AG10803 (cell line): ENCODE measurements at places on chromosomes 3 and 15.
A peak's percentile ranks its signal among the peaks of the same experiment; 100 is the strongest.

GRCh38 chr15:33795070-33795469 is 173.2 kb upstream of the CHRM5 start:
- no peak for DNase-seq

GRCh38 chr3:53069422-53070068 is 23.7 kb upstream of the SFMBT1 start:
- DNase-seq, result no peak

DNA sequence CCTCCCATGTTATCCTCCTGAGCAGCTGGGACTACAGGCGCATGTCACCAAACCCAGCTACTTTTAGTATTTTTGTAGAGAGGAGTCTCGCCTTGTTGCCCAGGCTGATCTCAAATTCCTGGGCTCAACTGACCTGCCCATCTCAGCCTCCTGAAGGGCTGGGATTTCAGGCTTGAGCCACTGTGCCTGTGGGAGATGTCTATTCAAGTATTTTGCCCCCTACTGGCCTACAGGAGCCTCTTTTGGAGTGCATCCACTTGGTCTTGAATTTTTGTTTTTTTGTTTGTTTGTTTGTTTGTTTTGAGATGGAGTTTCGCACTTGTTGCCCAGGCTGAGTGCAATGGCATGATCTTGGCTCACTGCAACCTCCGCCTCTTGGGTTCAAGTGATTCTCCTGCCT is 3.2 kb upstream of the DHX30 start:
- DNase-seq, result no peak

DNA sequence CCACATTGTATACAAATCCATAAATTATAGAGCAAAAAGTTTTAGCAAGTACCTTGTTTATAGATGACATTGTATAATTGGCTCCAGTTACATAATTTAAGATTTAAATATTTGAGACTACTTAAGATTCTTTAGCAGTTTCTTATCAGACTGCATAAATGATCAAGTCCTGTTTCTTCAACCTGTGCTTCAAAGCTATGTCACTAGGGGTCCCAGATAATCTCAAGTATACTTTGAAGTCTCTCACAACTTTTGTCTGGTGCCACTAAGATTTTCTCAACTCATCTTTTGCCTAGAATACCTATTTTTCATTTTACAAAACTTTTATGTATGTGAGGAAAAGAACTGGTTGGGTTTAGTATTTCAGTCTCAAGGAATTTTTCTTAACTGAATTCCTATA is 205.5 kb downstream of the STAG1 start:
- peak; percentile 5 for DNase-seq

GRCh38 chr3:160168246-160168645 is 57.0 kb upstream of the C3orf80 start:
- DNase-seq, result no peak

GRCh38 chr15:72082176-72082575 is 35.8 kb downstream of the MYO9A start:
- DNase-seq, result no peak

DNA sequence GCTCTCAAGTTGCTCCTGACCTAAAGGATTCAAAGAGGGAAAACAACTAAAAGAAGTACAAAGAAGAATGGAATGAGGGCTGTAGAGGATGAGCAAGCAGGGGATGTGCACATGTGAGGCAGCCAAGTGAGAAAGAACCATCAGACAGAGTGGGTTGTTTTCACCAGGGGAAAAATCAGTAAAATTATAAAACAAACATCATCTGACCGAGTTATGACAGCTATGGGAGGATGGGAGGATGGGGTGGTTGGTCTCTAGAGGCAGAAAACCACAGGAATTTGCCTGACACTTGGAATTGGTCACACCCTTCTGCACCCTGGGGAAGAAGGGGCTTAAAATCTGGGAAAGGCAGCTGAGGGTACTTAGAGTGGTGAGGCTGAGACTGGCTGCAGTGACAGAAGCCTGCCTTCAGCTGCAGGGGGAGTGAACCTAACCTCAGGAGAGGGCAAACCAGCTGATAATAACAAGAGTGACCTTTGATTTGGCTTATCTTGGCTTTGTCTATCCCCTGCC is 10.1 kb downstream of the ARHGAP31 start:
- peak; percentile 83 for DNase-seq

- DNase-seq, result no peak
Observed at GRCh38 chr3:51386159-51386851, 1.2 kb downstream of the MANF start.

- DNase-seq, result peak; percentile 28
Observed at GRCh38 chr3:140972833-140973232, 31.2 kb downstream of the SLC25A36 start.

- no peak for DNase-seq
Observed at GRCh38 chr3:187445356-187445755, 77.2 kb downstream of the RTP4 start.

GRCh38 chr15:40974879-40975278 is 21.6 kb downstream of the CHAC1 start:
- DNase-seq, result no peak

- DNase-seq, result peak; percentile 11
Observed at GRCh38 chr15:97899981-97900380, 60.5 kb upstream of the ARRDC4 start.

DNA sequence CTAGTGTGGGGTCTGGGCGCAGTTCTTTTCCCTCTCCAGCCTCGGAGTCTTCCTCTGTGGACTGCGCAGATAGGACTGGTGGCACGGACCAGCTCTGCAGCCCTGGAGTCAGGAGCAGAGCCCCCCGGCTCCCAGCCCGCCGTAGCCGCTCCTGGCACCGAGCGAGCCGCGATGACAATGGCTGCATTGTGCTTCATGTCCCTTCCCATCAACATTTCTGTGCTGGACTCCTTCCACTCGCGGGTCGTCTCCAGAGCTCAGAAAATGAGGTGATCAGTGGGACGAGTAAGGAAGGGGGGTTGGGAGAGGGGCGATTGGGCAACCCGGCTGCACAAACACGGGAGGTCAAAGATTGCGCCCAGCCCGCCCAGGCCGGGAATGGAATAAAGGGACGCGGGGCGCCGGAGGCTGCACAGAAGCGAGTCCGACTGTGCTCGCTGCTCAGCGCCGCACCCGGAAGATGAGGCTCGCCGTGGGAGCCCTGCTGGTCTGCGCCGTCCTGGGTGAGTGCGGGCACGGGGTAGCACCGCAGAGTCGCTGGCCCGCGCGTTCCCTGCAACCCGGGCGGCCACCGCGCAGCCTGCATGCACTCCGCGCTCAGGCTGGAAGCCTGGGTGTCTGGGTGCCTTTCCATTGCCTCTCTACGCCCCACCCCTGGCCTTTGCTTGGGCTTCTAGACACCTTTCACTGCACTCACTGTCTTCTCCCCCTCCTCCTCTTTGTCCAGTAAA is at the start of gene TF:
Gene TF (plus strand): TSS at position 413 of the 731 bp plus-strand sequence. CDS start 48 bp downstream, at position 461.
- DNase-seq, result no peak

DNA sequence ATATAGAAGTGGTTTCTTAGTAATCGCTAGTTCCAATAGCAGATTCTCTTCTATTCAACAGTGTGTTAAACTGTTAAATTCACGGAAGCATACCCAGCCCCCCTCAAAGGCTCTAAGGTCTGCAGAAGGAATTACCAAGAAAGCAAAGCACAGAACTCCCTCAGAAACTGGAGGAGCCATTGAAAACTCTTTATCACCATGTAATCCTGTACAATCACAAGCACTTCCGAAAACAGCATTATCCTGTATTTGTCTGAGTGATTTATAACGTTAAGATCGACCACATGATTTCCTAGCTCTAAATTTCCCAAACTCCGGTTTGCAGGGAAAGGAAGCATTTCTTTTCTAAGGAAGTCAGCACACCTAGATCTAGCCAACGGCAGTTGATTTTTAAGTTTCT is 20.0 kb downstream of the MYO1E start:
- DNase-seq, result no peak

- no peak for DNase-seq
Observed at GRCh38 chr15:99180086-99180963, 69.1 kb downstream of the TTC23 start.

DNA sequence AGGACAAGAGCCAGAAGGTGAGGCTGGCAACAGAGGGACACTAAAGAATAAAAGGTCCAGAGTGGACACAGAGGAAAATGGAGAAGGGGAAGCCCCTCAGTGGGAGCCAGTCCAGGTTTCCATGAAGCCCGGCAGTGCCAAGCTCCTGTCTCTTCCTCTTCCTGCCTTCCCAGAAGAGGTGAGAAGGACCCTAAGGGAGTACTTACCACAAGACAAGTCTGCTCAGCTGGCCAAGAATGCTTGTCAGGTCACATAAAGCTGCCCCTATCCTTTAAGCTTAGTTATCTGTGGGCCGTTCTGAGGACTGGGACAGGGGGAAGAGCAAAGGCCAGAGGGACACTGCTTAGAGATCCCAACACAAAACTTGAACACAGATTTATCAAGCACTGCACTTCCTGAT is 100.2 kb downstream of the RYK start:
- DNase-seq, result no peak

- DNase-seq, result no peak
Observed at GRCh38 chr15:52858782-52859176, 68.6 kb upstream of the ONECUT1 start.

DNA sequence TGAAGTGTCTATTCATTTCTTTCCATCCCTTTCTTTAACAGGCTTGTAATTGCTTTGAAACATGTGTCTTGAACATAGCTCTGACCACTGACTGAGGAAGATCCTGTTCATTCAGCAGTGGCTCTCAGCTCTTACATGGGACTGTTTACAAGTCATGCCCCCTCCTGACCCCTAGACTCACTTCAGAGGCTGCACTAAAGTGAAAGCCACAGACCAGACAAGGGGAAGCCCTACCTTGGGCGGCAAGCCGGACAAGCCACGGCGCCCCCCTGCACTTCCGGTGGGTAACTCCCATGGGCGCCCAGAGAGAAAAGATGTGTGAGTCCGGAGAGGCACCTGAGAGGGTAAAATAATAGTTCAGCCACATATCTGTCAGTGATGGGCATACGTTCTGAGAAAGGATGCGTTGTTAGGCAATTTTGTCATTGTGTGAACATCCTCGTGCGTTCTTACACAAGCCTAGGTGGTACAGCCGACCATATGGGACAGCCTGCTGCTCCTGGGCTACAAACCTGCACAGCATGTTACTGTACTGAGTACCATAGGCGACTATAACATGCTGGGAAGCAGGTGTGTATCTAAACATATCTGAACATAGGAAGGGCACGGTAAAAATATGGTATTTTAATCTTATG is 116.2 kb downstream of the CHSY1 start:
- DNase-seq, result no peak

DNA sequence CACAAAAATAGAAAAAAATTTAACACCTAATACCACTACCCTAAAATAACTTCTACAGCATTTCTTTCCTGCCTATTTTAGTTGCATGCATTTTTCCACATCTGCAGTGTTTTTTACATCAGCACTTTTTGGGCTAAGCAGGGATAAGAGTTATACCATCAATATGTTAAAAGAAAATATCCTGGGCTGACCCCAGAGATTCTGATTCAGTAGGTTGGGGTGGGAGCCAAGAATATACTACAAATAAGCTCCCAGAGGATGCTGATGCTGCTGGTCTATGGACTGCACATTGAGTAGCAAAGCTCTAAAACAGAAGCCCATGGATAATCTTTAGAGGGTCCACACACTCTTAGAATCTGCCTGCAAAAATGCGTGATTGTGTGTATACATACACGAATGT is 14.8 kb downstream of the FYCO1 start:
- DNase-seq, result no peak

DNA sequence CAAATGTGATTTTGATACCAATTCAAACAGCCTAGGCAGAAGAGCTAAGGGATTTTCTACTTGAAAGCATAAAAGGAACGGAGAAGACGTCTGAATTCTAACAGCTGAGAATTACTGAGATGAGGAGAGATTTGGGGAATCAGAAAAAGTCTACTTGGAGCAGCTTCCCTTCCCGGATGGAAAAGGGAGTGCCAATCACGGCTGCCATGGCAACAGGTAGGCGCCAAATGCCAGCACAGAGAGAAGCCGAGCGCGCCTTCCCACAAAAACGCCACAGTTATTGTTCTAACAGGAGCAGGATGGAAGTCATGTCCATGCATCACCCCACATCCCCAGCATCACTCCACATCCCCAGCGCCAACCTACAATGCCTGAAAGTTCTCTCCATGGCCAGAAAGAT is 63.5 kb upstream of the PRR20G start:
- DNase-seq, result no peak

GRCh38 chr3:113660896-113661295 is 35.5 kb downstream of the USF3 start:
- DNase-seq, result peak; percentile 5

DNA sequence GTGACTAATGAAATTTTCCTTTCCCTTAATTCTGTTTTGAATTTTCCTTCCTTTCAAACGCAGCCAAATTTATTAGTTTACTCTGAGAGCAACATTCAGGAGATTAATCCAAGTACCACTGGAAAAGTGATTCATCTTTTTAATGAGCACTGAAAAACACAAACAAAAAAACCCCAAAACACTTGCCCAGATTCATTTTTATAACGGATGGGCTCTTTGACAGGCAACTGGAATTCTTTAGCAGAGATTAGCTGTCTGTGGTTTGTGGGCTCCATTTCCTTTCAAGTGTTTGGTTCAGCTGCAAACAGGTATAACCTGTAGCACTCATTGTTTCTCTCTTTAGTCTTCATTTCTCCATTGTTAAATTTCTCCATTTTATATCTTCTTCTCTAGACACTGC is 3.1 kb upstream of the POLR2M start:
- peak; percentile 58 for DNase-seq

DNA sequence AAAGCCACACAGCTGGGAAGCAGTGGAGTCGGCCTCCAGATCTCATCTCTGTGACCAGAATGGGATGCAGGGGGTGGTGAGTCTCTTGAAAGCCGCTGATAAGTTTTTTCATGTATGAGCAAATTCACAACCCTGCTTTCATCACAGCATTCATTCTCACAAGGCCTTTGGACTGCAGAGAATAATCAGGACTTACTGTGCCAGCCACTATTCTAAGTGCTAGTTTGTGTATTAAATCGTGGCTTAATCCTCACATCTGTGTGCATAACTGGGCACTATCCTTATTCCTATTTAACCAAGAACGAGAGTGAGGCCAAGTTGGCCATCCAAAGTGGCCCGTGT is 64.2 kb upstream of the POLG start:
- DNase-seq, result no peak
